GM19239 (cell line): ENCODE measurements at places on chromosomes 3 and 15.

DNA sequence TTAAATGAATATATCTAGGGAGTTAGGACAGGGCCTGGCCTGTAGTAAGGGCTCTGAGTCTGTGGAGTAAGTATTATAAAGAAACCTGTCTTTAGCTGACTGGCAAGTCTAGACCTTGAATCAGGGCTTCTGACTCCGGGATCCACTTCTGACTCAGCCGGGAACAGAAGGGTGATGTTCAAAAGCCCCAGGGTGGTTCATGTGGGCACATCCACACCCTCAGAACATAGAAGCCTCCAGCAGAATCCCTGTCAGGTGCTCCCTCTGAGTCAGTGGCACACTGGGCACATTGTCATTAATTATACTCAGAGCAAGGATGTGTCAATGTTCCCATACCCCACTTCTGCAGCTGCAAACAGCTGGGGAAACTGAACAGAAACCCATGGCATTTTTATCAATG lies 26.7 kb upstream of the SNRK start:
- no peak for DNase-seq

- no peak for DNase-seq
Measured at GRCh38 chr15:76380249-76380648, 43.7 kb downstream of the ISL2 start.

DNA sequence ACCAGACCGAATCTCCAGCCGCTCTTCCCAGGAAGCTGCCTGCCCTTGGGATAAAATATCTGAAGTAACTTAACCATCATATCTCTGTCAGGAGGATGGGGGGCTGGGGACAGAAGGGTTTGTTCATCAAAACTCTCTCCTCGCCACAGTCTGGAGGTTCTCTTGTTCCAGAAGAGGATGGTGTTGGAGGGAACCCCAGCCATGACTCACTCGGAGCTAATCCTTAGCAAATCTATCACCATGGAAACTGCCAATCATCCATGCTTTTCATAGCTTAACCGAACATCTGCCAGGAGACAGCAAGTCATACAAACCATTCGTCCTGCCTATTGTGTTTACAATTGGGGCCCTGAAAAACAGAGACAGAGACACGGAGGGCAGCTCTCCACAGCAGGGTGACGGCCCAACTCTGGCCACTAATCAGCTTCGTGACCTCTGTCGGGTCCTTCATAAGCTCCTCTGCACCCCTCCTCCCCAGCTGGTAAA lies 73.8 kb upstream of the HEG1 start:
- no peak for DNase-seq

GRCh38 chr3:14518432-14518802 lies 21.7 kb downstream of the GRIP2 start:
- no peak for DNase-seq

DNA sequence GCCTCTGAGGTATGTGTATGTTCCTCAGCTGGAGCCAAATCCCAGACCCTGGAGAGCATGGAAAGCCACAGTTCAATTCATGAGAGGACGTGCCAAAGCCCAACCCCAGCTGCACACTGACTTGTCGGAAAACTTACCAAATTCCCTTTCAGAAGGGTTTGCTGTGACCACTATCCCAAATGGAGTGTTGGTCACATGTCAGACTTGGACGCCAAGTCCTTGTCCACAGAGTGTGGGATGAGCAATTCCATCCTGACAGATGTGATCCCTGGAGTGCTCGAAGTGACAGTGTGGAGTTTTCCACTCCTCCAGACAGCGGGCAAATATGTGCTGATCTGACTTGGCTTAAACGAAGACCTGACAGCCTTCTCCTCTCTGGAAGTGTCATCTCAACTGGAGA lies 71.2 kb downstream of the RORA start:
- no peak for DNase-seq

- DNase-seq: no peak
Measured at GRCh38 chr15:67548862-67549651, 6.6 kb downstream of the MAP2K5 start.

DNA sequence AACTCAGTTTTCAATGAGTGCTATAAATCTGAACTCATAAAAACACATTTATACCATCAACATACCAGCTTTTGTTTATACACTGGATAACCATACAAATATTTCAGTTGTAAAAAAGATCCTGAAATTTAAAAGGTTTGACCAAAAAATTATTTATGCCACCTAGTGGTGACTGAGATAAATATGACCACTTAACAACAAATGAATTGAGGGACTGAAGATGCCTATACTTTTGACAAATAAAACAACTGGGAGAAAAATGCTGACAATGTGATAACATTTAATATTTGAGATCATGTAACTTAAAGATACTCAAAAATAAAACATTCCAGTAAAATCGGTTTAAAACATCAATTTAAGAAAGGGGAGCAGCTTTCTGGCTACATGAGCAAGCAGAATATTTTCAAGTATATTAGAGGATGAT lies 30.4 kb downstream of the ATG3 start:
- DNase-seq: no peak

DNA sequence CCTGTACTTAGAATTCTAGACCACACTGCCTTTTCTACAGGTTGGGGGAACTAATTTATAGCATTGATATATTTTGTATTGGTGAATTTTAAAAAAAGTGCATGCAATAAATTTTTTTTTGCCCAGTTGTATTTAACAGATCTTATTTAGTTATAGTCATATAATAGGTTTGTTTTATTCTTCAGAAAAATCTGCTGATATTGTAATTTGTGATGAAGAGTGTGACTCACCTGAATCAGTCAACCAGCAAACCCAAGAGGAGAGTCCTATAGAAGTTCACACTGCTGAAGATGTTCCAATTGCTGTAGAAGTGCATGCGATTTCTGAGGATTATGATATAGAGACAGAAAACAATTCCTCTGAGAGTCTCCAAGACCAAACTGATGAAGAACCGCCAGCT lies 10.3 kb downstream of the ZNF639 start:
- DNase-seq: no peak

- DNase-seq: no peak
Measured at GRCh38 chr3:192303235-192303634, 424.1 kb downstream of the FGF12 start.

DNA sequence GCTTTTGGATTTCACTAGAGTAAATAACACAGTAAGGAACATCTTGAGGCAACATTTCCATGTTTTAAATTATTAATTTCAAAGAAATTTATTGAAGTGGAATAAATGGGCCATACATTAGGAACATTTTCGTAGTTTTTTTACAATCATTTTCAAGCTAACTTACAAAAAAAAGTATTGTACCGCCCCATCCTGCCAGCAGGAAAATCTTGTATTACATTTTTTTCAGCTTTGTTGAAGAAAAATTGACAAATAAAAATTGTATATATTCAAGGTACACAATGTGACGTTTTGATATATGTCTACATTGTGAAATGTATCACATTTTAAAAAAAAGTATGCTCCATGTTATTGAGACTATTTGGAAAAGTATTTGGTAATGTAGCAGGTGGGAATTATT lies 1001.9 kb upstream of the NR2F2 start:
- no peak for DNase-seq

DNA sequence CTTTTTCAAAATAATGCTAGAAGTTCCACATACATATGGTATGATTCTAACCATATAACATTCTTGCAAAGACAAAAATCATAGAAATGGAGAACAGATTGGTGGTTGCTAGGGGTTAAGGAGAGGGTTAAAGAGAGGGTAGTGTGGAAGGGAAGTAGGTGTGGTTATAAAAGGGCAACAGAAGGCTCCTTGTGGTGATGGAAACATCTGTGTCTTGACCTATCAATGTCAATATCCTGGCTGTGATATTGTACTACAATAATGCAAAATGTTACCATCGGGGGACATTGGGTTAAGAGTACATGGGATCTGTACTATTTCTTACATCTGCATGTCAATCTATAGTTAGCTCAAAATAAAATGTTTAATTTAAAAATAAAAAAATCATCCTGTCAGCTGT lies 67.8 kb upstream of the FSIP1 start:
- no peak for DNase-seq

DNA sequence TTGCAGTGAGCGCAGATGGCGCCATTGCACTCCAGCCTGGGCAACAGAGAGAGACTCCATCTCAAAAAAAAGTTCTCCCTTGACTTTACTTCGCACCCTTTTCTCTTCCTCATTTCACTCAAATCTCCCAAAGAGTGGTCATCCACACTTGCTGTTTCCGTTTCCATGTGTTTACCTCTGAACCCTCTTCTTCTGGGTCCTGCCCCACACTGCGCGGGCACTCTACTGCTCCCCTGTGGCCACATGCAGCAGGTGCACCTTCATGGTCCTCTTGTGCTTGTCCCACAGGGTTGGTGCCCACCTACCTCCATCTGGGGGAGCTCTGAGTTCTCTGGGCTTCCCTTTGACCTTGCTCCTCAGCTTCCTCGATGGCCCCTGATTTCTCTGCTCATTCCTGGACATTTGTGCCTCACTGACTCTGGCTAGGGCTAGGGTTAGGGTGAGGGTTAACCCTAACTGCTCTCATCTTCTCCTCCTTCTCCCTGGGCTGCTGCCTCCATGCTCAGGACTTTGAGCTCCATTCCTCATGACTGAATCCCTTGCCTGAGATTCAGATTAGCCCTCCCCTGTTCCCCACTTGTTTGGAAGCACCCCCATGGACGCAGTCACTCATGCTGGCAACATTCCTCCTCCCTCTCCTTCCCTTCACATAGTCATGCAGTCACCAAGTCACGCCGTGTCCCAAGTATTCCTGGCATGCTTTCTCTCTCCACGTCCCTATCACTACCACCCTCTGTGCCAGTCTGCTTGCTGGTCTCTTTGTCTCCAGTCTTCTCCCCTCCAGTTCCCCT lies 26.6 kb upstream of the KY start:
- DNase-seq: no peak

DNA sequence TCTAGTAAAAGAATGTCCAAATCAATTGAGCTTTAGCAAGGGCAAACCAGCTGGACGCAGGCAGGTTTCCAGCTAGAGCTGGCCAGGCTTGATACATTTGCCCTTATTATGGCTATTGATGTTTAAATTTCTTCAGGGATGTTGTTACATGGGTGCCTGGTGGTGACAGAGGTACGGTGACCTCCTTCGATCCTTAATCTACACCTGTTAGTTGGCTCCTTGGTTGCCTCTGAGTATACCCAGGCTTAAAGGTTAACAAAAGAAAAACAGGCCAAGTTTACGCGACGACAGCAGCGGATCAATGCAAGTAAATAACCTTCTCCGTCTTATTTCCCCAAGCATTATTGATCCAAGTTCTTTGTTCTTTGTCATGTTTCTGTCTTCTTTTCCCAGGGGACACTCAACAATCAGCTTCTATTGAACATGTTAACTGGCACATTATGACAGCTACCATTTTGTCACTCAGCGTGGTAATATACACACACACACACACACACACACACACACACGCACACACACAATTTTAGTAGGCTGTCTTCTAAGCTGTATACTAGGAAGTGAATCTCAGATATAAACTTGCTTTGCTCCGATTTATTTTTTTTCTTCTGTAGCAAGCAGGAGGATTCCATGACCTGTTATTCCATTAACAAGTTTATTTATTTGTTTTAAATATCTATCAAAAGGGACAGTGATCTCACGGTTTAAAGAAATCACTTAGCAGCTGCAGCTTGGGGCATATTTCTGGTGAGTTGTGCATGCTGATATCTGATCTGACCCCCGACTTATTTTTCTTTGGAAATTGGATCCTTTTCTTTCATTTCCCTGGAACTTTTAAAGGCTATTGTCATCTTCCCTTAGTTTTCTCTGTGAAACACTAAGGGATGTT lies 844.7 kb downstream of the MCTP2 start:
- DNase-seq: no peak

- DNase-seq: no peak
Measured at GRCh38 chr3:17070161-17070959, 185.6 kb downstream of the PLCL2 start.

GRCh38 chr3:48428572-48429316 lies 1.1 kb downstream of the PLXNB1 start:
- no peak for DNase-seq

DNA sequence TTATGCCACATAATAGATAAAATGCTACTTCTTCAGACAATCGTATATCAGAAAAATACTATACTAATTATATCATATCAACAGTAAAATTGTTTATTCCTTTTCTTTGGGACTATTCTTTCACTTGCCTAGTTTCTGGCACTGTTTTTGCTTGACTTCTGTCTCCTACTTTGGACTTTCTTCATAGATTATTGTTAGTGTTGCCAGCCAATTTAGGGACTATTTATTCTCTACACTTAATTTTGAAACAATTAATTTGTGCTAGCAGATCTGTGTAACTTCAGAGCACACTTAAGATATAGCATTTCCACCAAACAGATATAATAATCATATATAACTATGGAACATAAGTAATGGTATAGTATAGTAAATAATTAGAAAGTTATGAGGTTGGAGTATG lies 305.6 kb downstream of the CADM2 start:
- no peak for DNase-seq

GRCh38 chr15:75307778-75308390 lies 25.2 kb downstream of the GOLGA6D start:
- DNase-seq: peak; percentile 35

- no peak for DNase-seq
Measured at GRCh38 chr3:186517218-186517617, 27.0 kb downstream of the CRYGS start.

DNA sequence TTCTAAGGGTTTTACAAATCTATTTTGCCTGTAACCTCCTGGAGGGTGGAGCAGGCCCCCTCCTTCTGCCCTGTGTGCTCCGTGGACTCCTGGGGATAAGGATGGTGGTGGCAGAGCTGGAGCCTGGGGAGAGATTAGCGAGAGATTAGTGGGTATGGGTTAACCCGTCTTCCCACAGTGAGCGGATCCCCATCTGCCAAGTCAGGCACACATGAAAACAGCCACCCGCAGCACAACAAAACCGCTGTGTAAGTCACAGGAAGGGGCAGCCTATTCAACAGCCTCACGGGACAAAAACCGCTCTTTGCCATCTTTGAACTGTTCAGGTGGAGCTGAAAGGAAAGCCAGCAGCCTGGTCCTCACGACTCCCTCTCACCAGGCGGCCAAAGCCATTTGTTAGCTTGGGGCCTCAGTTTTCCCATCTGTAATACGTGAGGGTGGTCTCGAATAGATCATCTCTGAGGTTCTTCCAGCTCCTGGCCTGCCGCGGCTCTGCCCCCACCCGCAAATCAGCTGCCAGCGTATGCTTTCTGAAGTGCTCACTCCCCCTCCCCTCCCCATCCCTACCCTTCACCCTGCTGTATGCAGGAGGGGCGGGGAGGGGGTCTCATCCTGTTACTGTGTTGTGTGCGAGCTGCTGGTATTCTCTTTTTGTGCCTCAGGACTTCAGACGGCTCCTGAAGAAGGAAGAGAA lies 43.6 kb downstream of the PDIA5 start:
- no peak for DNase-seq
